Vein endothelial cell (primary cell): ENCODE measurements at places on chromosomes 5 and 9. TPM values are rescaled to one million over a fixed set of nuclear protein-coding genes. Genes with fewer than 3 reads are reported as not detected.

The CDH9 gene
- not detected in 2 replicates for total RNA-seq

The HAVCR2 gene
- total RNA-seq = under 0.01 and 0.67 TPM in 2 replicates

The NUP214 gene
- total RNA-seq = 22.9 and 23.2 TPM in 2 replicates

The GDNF gene
- total RNA-seq = under 0.01 TPM in 1 of 2 replicates, not detected in the other

The MRPS2 gene
- total RNA-seq = 40.5 and 42.8 TPM in 2 replicates

The RANBP17 gene
- total RNA-seq = 6.2 and 11.1 TPM in 2 replicates

The GNPDA1 gene
- total RNA-seq = 51.3 and 66.1 TPM in 2 replicates
